ENCODE measurements at places on chromosomes 13 and 19. TPM values are rescaled to one million over a fixed set of nuclear protein-coding genes. Genes with fewer than 3 reads are reported as not detected.

- DNase-seq = no peak
Measured at GRCh38 chr19:42376177-42376555, 13.9 kb downstream of the CNFN start.

ANKRD24 gene
- under 0.01 TPM for total RNA-seq

GRCh38 chr19:32464279-32464678 lies 58.7 kb downstream of the DPY19L3 start:
- DNase-seq = peak; percentile 8

GRCh38 chr13:50082426-50083281 lies 67.4 kb downstream of the KCNRG start:
- DNase-seq = peak; percentile 68

NLRP4 gene
- total RNA-seq = not detected

GRCh38 chr13:94537740-94538630 lies 58.0 kb downstream of the TGDS start:
- DNase-seq = no peak

GRCh38 chr19:38278751-38279150 lies 14.4 kb downstream of the SPINT2 start:
- DNase-seq = no peak

TMEM255B gene
- 0.78 TPM for total RNA-seq

DNA sequence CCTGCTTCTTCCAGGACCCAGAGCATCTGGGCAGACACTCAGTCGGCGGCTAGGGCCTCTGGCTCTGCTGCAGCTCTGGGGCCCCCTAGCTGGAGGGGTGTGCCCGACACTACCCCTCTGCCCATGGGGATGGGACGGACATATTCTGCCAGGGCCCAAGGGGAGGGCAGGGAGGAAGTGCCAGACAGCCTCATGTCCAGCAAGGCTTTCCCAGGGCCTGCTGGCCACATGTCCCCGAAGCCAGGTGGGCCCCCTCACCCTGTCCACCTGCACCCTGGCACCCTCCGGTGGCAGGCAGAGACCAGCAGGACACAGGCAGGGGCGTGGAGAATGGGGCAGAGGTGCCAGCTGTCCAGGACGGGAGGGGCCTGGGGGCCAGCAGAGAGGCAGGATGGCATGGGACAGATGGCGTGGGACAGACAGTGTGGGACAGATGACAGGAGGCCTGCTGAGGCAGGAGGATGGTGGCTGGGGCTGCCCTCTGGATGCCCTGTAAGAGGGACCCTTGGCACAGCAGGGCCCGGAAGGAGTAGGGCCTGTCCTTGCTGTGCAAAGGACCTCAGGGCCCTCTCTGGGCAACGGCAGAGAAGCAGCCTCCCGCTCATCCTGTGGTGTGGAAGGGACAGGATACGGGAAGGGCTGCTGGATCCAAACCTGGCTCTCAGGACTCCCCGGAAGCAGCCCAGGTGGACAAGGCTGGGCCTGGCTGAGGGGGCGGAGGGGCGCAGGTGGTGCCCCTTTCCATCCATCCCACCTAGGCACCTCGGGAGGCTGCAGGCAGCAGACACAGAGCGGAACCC lies 29.1 kb downstream of the CEBPG start:
- DNase-seq = no peak

CEACAM1 gene
- 0.12 TPM for total RNA-seq

CYP2F1 gene
- total RNA-seq = not detected

DNA sequence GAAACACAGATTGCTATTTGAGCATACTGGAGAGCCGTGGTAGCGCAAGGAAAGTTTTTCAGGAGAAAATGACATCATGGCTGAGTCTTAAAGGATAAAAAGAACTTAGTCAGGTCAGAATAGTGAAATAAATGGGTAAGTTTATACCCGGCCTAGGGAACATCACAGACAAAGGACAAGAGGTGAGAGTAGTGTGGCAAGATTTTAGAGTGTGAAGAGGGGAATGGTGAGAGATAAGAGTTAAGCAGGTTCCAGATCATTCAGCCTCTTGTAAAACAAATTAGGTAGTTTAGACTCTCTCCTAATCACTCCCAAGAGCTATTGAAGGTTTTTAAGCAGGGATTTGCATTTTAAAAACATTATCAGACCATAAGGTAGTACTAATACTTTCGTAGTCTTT lies 116.0 kb upstream of the MAB21L1 start:
- no peak for DNase-seq

GRCh38 chr13:89584058-89584620 lies 1763.3 kb upstream of the MIR17HG start:
- DNase-seq = no peak

LPAR2 gene
- 0.72 TPM for total RNA-seq

TLE6 gene
- total RNA-seq = 0.84 TPM

Data from RPMI7951 (cell line).